Epithelial cell of prostate (primary cell): ENCODE measurements at places on chromosomes 2 and 18.

GRCh38 chr2:15634846-15635490 is 43.3 kb downstream of the DDX1 start:
- DNase-seq, result no peak

GRCh38 chr18:60471652-60472051 is 99.1 kb upstream of the MC4R start:
- no peak for DNase-seq

- no peak for DNase-seq
Measured at GRCh38 chr2:219704878-219705277, 77.4 kb downstream of the SLC4A3 start.

DNA sequence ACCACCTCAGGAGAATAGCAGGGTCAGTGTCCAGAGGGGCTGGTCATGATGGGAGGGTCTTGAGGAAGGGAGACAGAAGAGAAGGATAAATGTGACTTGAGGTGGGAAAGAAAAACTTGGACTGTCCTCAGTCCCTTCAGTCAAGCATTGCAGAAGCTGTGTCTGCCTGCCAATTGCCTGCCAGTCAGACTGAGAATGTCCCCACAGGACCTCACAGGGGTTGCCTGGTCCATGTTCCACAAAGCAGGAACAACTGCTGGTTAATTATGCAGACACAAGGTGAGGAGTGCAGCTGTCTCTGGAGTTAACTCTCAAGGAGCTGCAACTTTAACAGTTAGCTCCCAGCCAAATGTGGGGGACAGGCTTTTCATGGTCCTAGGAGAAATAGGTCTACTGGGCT is 75.7 kb downstream of the TRIM43 start:
- no peak for DNase-seq

- DNase-seq, result no peak
Measured at GRCh38 chr2:37760471-37760870, 89.0 kb upstream of the CDC42EP3 start.

GRCh38 chr2:234422981-234423431 is 73.9 kb downstream of the ARL4C start:
- DNase-seq, result no peak

GRCh38 chr2:12412898-12413305 is 303.8 kb upstream of the TRIB2 start:
- no peak for DNase-seq

- DNase-seq, result peak; percentile 37
Measured at GRCh38 chr2:230842473-230842872, 22.3 kb upstream of the ITM2C start.
